Non-pigmented ciliary epithelial cell (primary cell): ENCODE measurements at places on chromosomes 4 and X.

- no peak for DNase-seq
Measured at GRCh38 chr4:120446051-120446567, 379.5 kb upstream of the MAD2L1 start.

GRCh38 chr4:124964852-124965496 lies 252.4 kb upstream of the ANKRD50 start:
- DNase-seq = no peak

GRCh38 chr4:38647101-38647819 lies 16.7 kb upstream of the KLF3 start:
- DNase-seq = no peak

DNA sequence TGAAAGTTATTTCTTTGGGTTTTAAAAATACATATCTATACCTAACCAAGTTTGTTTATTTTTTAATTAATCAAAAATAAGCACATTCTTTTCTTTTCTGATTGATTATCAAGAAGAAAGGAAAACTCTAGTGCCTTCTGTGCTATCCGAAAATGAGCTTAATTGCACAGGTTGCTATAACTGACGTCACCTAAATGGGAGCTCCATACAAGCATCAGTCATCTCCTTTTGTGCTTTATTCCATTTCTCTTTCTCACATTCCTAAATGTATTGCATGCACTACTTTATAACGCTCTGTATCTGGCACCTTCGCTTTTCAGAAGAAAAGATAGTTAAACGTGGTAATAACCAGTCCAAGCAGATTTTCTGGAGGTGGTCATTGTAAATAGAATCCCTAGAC lies 675.0 kb downstream of the STPG2 start:
- DNase-seq = no peak

- no peak for DNase-seq
Measured at GRCh38 chrX:19544693-19545305, 29.5 kb upstream of the MAP3K15 start.

GRCh38 chrX:123961268-123962005 lies at the start of gene STAG2:
Gene STAG2 (plus strand): TSS chrX:123961706. CDS start chrX:124022628, 60,922 bp downstream.
- DNase-seq = no peak

DNA sequence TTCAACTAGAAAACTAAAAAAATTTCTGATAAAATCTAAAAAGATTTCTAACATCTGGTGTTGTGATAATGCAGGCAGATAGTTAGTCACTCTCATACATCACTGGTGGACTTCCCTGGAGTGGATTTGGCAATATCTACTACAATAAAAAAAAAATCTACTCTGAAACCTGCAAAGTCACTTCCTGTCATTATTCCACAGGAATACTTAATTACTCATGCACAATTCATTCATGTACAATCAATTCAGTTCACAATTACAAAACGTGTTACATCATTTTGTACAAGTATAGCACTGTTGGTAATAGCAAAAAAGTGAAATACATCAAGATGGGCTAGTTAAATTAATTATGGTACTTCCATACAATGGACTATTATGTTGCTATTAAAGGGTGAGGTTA lies 16.5 kb upstream of the RHOH start:
- DNase-seq = peak; percentile 59

DNA sequence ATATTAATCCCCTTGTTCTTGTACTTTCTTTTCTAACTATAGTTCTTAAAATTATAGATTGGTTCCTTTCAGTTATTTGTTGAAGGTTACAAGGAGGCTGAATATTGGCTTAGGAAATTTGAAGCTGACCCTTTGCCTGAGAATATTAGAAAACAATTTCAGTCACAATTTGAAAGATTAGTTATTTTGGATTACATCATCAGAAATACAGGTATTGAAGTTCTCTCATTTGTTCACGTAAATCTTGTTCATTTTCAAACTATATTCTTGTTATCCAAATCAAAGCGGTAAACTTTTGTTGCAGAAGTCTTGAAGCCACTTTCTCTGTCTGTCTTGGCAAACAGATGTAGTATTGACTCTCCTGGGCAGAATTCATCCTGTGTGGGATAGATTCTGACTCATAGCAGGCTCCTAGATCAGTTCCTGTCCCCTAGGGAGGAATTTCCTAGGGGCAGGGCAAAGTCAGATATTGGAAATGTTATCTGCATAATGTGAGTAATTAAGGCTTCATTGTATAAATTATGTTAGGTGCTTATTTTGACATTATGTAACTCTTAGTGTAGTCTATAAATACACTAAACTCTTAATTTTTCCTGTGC lies 25.2 kb downstream of the PI4K2B start:
- DNase-seq = peak; percentile 13

- DNase-seq = peak; percentile 94
Measured at GRCh38 chr4:107283587-107284559, 247.8 kb upstream of the DKK2 start.

- DNase-seq = no peak
Measured at GRCh38 chrX:28609917-28610613, 22.8 kb downstream of the IL1RAPL1 start.

DNA sequence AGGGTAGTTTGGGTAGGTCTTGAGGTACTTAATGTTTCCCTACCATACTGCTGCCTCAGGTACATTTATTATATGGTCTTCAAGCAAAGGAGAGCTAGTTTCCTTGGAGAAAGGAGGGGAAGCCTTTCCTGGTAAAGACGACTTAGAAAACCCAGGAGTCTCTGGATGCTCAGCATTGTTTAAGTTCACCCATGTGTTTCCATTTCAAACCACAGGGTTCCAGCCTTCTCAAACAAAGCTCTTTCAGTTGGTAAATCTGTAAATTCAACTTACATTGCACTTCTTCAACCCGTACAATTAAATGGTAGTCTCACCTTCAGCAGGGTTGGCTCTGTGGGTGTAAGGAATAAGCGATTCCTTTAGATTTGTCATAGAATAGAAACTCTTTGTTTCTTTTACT lies 111.9 kb upstream of the UNC5C start:
- no peak for DNase-seq

DNA sequence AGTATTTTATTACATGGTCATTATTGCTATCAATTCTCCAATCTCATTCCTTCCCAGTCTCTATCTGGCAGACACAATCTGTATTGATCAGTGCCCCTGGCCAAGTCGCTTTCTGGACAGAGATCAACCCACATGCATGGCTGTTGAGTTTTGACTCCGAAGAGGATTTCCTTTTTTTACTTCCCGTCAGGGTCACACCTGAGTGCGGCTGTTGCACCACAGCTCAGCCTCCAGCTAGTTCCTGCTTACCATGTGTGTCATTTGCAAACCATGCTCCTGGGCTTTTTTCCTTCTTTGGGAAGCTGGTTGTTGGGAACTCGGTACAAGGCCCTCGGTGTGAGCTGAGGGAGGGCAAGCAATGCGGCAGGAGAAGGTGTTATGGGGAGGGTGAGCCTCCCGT lies 11.7 kb downstream of the MAGED2 start:
- no peak for DNase-seq

DNA sequence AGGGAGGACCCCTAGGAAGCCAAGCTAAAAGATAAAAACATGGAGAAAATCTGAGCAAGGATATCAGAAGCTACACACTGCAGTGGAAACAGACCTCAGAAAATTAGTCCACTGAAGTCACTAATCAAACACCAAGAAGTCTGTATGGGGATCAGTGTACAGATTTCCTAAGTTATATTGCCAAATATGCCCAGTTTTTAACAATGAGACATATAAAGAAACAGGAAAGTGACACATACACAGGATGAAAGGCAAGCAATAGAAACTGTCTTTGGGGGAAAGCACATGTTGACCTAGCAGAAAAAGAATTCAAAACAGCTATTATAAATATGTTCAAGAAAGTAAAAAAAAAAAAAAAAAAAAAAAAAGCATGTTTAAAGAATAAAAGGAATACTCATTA lies 153.7 kb downstream of the PPP4R3C start:
- no peak for DNase-seq

- DNase-seq = peak; percentile 8
Measured at GRCh38 chrX:149003863-149004660, 501.0 kb downstream of the IDS start.

DNA sequence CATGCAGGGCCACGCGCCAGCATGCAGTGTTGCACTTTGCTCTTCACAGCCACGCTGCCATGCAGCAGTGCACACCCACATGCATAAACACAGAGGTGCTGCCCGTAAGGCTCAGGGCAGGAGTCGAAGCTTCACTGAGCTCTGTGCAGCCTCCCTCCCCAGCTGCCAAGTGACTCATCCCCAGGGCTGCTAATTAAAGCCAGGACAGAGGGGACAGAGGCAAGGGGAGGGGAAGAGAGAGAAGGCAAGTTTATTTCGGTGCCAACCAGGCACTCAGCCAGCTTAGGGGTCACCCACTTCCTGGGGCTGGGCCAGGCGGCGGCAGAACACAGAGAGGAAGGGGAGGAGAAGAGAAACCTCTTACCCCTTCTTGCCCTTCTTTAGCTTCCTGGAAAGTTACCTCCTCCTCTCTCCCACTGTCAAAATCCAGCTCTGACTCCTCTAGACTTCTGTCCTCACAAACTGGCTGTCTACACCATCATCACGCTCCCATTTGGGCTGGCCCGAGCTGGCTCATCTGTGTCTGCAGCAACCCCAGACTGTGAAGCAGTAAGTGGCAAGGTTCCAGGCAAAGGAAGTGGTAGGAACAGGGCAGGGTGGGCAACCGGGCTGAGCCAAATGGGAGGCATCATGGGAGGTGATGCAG lies 6.2 kb upstream of the IQSEC2 start:
- no peak for DNase-seq

- DNase-seq = no peak
Measured at GRCh38 chr4:55386073-55386472, 9.7 kb upstream of the TMEM165 start.

DNA sequence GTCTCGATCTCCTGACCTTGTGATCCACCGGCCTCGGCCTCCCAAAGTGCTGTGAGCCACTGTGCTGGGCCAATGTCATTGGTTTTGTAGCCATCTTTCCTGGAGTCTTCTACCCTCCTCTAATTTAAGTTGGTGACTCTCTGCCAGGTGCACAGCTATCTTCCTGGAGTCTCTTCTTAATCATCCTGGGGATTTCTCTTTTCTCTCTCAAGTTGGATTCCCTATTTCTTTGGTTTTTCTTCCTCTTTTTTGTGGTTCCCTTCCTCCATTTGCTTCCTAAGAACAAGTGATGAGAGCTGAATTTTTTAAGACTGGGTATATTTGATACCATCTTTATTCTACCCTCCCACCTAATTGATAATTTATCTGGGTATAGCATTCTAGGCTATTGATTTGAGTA lies 113.8 kb downstream of the SYNPO2 start:
- DNase-seq = no peak

DNA sequence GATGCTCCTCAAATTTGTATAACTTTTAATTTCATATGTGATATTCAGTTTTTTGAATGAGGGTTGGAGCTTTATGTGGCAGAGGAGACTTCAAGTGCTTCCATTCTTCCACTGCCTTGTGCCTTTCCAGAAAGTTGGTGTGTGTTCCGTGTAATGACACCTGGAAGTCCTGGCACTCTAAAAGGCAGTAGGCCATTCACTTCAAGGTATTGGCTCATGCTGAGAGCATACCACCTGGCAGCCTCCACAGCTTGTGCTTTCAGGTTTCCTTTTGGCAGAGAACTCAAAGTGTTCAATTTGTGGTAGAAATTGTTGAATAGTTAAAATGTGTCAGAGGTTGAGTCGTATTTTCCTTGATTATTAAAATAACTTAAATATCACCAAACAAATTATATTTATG lies 49.6 kb downstream of the GRIA2 start:
- no peak for DNase-seq

GRCh38 chrX:136417806-136418205 lies 69.9 kb upstream of the BRS3 start:
- no peak for DNase-seq

- no peak for DNase-seq
Measured at GRCh38 chrX:119692191-119693039, 553 bp downstream of the SEPTIN6 start.

DNA sequence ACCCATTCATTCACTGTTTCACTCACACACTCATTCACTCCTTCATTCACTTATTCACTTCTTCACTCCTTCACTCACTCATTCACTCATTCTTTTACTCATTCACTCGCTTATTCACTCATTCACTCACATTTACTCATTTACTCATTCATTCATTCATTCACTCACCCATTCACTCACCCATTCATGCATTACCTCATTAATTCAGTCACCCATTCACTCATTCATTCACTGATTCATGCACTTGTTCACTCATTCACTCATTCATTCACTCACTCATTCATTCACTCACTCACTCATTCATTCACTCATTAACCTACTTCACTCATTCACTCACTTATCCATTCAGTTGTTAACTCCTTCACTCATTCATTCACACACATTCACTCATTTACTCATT lies 70.8 kb downstream of the STK32B start:
- no peak for DNase-seq

DNA sequence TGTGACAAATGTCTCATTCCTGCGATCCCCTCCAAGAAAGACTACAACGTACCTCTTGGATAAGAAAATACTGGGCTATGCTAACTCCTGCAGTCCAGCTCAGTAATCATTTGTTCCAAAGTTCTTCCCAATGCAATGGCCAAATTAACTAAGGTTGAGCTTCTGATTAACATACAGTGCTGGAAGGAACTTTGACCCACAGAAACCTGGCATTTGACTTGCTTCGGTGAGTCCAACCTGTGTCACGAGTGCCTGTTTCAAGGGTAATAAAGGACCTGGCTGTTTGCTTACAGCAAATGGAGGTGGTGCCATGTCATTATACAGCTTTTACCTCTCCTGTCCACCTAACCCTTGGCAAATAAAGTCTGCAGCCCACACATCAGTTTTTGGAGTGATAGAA lies 83.2 kb downstream of the RBM47 start:
- DNase-seq = no peak

DNA sequence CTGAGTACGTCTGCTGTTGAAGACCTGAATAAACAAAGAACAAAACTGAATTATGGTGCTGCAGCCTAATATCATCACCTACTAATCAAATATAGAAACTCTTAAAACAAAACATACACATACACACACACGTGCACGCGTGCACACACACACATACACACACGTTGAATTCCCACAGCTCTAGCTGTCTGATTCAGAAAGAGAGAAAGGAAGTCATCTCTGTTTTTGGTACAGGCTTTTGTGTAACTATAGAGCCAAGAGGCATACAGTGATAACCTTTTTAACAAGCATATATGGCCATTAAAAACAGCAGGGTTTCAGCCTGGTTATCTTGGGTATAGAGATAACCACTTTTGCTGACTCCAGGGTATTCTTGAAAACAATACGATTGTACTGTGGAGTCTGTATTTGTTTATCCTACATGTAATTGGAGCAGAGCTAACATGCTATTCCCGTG lies 823.2 kb downstream of the CCSER1 start:
- DNase-seq = peak; percentile 1

DNA sequence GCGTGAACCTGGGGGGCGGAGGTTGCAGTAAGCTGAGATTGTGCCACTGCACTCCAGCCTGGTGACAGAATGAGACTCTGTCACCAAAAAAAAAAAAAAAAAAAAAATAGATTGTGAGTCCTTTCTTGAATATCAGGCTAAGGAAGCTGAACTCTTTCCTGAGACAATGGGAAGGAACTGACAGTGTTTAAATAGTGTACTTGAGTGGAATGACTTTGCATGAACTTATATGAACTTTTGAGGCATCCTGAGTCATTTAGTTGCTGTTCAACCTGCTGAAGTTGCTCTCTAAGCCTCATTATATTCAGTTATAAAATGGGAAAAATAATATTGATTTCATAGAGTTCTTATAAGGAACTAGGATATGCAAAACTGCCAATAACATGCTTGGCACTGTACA lies 79.3 kb upstream of the LIMCH1 start:
- DNase-seq = no peak

- no peak for DNase-seq
Measured at GRCh38 chrX:44843753-44844152, at the start of gene DUSP21. Gene DUSP21 (plus strand): TSS chrX:44844021. CDS start chrX:44844133, 112 bp downstream.
